EH (cell line): ENCODE measurements at places on chromosomes 4 and X.
A peak's percentile ranks its signal among the peaks of the same experiment; 100 is the strongest.

GRCh38 chr4:183260491-183261151, 59.5 kb downstream of the CLDN22 start:
- no peak for DNase-seq

DNA sequence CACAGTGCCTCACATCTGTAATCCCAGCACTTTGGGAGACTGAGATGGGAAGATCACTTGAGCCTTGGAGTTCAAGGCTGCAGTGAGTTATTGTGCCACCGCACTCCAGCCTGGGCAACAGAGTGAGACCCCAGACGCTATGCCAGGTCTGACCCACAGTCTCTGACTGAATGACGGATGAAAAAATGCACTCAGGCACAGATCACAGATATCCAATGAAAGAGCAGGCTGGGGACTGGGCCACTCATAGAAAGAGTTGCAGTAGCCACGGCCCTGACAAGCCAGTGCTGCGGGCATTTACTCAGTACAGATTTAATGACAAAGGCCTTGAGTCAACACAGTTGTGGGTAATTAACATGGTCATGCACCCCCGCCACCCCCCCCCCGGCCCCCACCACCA, 22.7 kb downstream of the NUDT6 start:
- no peak for DNase-seq

DNA sequence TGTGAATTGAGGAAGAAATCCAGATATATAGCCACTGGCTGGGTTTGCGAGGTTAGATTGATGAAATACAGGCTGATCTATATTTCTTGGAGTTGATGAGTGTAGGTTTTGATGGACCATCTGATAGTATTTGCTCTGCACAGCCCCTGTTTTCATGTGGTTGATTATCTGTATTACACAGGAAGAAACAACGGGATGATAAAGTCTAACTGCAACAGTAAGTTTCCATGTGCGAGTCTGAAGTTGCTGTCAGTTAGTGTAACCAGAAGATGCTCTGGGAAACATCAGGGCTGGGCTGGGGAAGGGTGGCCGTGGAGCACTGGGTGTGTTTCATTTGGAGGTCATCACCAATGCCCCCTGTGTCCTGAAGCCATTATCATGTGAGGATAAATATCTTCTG, 148.4 kb upstream of the SFRP2 start:
- DNase-seq, result no peak

GRCh38 chr4:88879991-88880390, 177.0 kb downstream of the FAM13A start:
- DNase-seq, result no peak

DNA sequence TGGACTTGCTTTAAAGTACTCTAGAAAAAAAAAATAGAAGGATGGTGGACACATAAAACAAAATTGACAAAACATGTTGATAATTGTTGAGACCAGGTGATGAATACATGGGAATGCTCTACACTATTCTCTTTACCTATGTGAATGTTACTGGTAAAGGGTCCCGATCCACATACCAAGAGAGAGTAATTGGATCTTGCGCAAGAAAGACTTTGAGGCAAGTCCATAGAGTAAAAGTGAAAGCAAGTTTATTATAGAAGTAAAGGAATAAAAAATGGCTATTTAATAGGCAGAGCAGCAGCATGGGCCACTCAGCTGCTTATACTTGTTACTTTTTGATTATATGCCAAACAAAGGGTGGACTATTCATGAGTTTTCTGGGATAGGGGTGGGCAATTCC, 34.0 kb upstream of the PRR32 start:
- DNase-seq, result no peak

GRCh38 chr4:134276476-134276875, 74.9 kb upstream of the PABPC4L start:
- peak; percentile 51 for DNase-seq

- DNase-seq, result no peak
Measured at GRCh38 chr4:139839403-139840031, 173.9 kb downstream of the MGST2 start.

DNA sequence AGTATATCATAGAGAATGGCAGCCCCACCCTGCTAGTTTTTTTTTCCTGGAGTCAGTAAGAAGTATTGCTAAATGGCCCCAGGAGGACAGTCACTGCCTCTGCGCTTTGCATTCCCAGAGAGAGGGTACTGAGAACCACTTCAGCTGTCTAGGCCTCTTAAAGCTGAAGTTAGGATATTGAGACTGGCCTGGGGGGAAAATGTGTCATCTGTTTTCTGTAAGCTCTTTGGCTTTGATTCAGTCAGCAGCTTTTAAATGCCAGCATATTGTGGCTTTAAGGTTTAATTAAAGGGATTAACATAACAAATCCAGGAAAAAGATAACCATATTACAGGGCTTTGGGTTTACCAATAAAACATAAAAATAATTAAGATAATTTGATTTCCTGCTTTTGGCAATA, 852.0 kb downstream of the PCDH18 start:
- no peak for DNase-seq

GRCh38 chr4:95272797-95273196, 276.0 kb downstream of the UNC5C start:
- DNase-seq, result no peak

- peak; percentile 62 for DNase-seq
Measured at GRCh38 chr4:139416073-139416673, 37.7 kb upstream of the RAB33B start.

DNA sequence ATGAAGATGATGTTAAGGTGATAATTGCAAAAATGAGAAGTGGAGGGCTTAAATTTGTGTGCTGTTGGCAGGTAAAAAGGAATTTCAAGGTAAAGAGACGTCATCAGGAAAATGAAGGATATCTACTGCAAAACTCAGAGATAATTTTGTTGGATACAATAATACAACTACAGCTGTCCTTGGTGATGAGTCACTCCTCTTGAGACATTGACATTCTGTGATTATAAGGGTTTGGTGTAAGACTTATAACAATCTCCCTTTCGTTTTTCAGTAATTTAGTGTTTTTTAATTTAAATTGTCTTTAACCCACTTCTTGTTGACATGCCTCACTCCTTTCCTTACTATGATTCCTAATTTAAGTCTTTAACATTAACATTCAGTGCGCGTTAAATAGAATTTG, 1074.1 kb upstream of the SLIT2 start:
- DNase-seq, result peak; percentile 6

DNA sequence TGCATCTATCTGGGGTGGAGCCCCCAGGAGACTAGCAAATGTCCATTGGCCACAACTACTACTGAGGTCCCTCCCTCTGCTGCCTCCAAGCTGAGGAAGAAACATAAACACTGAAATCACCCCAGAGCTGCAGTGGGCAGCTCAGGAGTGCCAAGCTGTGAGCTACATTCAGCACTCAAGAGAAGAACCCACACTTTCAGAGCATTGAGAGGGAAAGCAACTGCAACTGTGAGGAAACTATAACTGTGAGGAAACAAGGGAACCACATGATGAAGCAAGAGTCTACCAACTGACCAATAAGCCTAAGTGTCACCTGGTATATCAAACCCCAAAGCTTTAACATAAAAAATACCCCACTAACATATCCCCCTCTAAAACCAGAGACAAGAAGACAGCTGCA, 373.5 kb upstream of the TACR3 start:
- no peak for DNase-seq

DNA sequence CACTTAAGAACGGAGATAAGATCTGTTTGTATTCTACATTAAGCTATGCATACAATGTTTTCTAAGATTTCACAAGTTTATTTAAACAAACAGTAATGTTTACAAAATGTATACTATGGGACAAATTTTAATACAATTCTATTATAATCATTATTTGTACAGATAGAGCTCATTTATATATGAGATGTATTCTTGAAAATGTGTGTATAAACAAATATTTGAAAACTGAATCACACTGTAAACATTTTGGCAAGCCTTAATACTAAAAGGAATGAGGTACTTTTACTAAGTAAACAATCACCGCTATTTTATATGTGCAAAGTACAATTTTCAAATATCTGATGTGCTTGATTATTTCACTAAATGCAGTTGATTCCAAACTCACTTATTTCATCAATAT, 119.2 kb upstream of the MAB21L2 start:
- peak; percentile 21 for DNase-seq

GRCh38 chr4:103303011-103303410, 104.9 kb upstream of the CENPE start:
- DNase-seq, result no peak

GRCh38 chrX:39692796-39693195, 405.0 kb downstream of the BCOR start:
- no peak for DNase-seq

DNA sequence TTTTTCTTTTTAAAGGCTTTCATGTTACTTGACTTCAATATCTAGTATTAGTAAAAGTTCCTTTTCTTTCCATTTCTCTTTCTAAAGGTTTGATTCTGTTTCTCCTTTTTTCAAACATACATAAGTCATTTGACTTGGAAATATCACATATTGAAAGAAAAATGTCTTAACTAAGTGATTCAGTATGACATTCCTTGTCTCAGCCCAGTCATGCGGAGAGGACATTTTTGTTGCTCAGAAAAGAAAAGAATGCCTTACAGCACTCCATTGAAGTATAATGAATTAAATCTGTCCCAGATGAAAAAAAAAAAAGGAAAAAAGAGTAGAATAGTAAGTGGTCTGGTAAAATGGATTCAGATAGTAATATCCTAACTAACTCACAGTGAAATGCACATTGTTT, 466.1 kb downstream of the ADGRL3 start:
- no peak for DNase-seq

- DNase-seq, result no peak
Measured at GRCh38 chrX:69051901-69052300, 113.4 kb downstream of the PJA1 start.
